NCI-H187 treated with DMSO at 0.1 percent for 48 hours (cell line): ENCODE measurements at places on chromosomes 4 and X.
A peak's percentile ranks its signal among the peaks of the same experiment; 100 is the strongest.

GRCh38 chrX:74420196-74421035, 877 bp upstream of the SLC16A2 start:
- no peak for DNase-seq

GRCh38 chrX:3520458-3520857, 174.0 kb upstream of the MXRA5 start:
- no peak for DNase-seq

GRCh38 chrX:99507768-99508167, 902.3 kb downstream of the PCDH19 start:
- no peak for DNase-seq

- no peak for DNase-seq
Measured at GRCh38 chr4:6109842-6110560, 90.3 kb downstream of the JAKMIP1 start.

DNA sequence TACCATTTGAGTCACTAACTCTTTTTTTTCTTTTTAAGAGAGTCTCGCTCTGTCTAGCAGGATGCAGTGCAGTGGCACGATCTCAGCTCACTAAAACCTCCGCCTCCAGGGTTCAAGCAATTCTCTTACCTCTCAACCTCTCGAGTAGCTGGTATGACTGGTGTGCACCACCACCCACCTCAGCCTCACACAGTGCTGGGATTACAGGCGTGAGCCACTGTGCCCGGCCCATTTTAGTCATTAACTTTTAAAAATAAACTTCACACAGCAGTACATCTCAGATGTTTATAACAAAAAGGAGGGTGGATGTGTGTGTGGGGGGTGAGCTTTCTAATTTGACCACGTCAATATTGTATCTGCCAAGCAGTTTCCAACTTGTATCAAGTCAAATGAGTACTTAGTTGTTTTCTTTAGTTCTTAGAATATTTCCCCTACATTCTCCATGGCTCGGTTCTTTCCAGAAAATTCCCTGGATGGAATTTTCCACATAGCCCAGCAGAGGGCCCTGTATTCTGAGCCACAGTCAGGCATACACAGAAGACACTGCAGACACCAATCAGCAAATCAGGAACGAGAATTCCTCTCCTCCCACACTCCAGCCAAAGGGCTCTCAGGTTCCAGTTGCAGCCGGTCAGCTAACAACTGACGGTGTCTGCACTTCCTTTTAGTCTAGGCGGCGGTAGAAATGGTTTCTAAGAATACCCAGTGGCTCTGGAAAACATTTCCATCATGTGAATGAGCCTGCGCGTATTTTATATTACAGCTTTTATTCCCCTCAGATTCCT, 20.1 kb upstream of the ARAF start:
- peak; percentile 83 for DNase-seq

GRCh38 chrX:72247206-72247942, 8.5 kb upstream of the ERCC6L start:
- no peak for DNase-seq

- DNase-seq, result no peak
Measured at GRCh38 chr4:27702730-27703431, 842.2 kb downstream of the STIM2 start.

DNA sequence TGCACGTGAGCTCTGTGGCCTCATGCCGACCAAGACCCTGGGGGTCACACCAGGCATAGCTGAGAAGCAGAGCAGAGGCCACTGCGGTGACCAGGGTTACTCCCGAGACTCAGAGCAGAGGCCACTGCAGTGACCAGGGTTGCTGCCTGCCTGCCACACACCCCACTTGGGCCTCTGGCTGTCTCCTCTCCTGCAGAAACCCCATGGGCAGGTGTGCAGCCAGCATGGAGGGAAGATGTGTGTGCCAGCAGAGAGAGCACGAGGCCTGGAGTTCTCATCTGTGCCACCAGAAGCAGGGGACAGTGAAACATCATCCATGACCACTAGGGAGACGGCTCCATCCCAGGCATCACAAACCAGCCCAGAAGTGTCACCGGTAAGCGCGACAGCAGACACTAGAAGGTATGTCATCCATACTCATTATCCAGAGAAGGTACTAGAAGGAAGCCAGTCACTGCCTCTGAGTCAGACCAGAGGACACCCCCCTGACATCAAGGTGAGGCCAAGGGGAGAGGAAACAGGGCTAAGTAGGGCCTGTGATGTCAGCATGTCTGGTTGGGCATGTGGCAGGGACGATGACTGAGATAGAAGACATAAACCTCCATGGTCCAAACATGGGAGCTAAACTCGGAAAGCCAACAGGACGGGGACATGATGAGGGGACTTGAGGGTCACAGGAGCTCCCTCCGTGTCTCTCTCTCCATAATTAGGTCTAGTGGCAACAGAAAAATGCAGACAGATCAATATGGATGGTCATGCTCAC, 24.2 kb upstream of the SPON2 start:
- no peak for DNase-seq

DNA sequence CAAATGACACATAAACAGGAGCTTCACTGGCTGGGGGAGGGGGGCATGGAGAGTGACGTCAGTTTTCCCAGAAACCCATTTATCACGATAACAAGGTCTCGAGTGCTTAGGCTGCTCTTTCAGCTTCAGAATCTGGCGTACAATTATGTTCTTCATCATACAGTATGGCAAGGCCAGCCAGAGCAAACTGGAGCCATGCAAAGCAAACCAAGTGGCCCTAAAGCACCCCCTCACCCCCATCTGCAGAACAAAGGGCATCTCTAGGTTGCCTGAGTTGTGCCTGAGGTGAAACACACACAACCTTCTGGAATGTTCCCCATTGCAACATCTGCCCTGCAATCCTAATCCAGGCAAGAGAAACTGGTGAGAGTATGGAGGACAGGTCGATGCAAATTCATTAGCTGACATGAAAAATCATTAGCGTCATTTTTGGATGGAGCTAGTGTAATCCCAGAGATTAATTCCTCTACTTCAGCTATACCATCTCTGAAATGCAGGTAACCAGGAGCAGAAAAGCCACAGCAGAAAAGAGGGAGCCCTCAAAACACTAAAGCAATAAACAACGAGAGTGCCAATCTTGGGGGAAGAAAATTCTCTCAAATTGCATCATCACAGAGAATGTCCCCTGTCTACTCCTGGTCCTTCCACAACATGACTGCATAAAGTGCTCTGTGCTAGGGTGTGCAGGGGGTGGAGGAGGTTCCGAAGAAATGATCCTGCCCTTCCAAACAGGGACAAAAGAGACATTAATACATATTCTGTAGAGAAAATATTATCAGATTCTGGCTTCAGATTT, 1.8 kb downstream of the SEPTIN6 start:
- DNase-seq, result no peak

GRCh38 chrX:2913118-2913517, 16.0 kb downstream of the ARSD start:
- no peak for DNase-seq

DNA sequence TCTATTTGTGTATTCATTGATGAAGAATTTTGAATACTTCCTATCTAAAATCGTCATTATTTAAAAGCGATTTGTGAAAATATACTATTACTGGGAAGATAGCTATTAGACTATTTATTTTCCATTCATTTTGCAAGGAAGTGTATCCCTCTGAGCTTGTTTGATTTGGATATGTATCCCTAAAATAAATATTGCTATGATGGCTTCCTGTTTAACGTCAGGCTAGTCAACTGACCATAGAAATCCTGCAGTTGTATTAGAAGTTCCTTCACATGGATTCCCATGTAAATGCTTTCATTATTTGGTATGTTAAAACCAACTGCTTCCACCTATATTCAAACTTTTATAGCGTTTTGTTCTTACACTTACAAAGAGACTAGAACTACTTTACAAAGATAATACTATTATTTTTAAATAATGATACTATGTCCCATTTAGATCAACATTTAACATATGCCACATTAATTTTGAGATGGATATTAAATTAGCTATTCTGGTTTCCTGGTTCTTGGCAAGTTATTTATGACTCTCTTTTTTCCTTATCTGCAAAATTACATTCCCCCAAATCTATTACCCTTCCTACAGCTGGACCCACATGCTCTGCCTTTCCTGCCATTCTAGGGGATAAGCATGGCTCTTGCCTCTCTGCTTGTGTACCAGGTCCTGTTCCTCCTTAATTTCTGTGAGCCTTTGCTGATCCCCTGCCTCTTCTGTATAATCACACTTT, 26.7 kb upstream of the PDE5A start:
- DNase-seq, result no peak

DNA sequence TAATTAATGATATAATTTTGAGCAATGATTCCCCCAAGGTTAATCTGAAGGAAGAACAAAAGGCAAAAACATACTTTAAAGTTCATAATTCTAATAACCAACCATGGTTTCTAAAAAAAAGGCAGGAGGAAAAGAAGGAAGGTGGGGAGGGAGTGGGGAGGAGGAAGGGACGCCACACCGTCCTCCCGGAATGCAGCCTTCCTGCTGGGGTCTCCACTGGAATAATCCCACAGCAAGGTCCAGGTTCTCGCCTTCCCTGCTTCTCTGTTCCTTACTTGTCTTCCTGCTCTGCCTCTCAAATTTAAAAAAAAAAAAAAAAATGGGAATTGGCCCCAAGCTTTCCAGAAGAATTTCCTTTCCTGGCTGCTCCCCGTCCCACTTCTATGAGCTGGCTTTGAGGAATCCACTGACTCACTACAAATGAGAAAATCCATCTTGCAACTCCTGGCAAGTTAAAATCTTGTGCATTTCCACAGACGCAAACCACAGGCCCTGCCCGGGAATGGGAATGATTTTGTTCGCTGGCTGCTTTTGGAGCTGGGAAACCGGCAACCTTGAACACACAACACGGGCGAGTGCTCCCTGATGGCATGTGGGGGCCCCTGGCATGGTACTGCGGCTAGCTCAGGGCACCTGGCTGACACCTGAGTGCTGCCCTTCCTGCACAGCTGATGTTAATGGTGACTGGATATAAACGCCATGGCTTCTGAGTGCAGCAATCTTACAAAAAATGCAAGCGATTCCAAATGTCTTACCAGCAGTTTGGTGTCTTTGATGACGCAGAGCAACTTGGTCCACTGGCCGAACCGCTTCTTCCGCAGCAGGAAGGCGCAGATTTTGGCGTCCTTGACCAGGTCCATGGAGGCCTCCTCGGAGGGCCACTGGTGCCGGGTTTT, 97.0 kb downstream of the AFAP1 start:
- no peak for DNase-seq

- no peak for DNase-seq
Measured at GRCh38 chr4:76001700-76002099, 5.6 kb downstream of the CXCL9 start.

DNA sequence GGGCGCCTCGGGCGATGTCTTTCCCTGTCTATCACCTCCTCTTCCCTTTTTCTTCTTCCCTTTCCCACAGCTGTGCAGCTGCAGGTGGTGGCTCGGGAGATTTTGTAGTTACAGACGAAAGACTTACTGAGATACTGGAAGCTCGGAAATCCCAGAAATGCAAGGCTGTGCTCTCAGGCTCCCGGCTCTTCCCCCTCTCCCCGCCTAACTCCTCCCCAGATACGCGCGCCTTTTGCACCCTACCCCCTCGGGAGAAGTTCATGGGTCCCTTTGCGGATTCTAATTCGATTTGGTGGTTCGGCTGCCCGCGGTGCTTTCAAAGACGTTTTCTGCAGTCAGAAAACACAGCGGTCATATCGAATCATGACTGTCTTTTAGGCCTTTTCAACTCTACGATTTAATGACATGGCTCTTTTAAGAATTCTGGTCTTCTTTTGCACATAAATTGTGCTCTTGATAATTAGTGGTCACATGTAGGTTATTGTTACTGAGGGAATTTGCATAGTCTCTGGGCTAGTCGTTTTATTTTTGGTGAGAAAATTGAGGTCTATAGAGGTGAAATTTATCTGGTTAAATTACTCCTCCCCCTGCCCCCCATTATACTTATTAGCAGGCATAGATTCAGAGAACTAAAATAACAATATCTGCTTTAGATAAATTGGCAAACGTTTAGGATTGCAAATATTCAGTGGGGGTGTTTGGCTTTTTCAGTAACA, 1.6 kb downstream of the SEPTIN11 start:
- no peak for DNase-seq

GRCh38 chr4:144313370-144313769, 172.9 kb upstream of the GYPA start:
- no peak for DNase-seq

- no peak for DNase-seq
Measured at GRCh38 chr4:5391492-5391891, 316.9 kb downstream of the EVC2 start.

DNA sequence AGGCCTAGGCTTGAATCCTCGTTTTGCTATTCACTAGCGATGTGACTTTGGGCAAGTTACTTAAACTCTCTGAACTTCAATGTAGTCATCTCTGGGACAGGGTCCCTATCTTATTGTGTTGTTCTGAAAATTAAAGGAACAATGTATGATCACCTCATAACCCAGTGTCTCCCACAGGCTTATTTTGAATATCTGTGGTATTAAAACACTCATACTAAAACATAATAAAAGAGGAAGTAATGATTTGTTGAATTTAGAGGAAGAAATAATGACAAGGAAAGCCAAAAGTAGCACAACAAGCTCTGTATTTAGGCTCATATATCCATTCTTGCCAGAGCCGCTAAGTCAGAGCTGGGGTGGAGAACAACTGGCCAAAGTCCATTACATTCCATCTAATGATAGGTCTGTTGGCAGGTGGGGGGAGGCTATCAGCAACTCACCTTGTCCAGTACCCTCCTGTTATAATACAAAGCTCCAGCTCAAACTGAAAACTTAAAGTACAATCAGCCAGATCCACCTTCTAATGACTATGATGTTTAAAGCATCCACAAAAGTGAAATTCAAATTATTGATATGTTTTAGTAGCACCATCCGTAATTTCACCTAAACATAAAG, 64.5 kb upstream of the LSM6 start:
- no peak for DNase-seq

DNA sequence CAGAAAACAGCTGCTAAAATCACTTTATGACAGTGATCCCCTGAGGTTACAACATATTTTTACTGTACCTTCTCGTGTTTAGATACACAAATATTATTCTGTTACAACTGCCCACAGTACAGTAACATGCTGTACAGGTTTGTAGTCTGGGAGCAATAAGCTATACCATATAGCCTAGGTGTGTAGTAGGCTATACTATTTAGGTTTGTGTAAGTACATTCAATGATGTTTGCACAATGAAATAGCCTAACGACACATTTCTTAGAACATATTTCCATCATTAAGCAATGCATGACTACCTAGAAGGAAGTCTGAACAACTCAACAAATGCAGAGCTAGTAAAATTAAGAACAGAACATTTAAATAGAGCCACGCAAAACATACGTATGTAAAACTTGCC, 112.7 kb downstream of the ZAR1 start:
- no peak for DNase-seq

DNA sequence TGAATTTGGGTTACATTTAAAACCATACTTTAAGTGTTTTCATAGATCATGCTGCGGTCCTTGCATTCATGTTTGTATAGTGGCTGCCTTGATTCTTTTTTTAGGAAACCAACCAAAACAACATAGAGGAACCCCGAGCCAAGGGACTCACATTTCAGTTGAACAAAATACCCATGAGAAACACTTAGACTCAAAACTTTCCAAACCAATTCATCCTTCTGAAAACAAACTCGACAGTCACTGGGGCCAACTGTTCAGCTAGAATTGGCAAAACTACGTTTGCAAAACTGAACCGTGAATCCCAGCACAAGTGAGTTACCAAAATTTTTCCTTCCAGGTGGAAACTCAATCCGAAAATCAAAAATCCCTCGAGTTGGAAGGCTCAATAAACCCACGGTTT, 1.4 kb downstream of the ADGRA3 start:
- DNase-seq, result no peak
